ENCODE measurements at places on chromosomes 5 and 9.

DNA sequence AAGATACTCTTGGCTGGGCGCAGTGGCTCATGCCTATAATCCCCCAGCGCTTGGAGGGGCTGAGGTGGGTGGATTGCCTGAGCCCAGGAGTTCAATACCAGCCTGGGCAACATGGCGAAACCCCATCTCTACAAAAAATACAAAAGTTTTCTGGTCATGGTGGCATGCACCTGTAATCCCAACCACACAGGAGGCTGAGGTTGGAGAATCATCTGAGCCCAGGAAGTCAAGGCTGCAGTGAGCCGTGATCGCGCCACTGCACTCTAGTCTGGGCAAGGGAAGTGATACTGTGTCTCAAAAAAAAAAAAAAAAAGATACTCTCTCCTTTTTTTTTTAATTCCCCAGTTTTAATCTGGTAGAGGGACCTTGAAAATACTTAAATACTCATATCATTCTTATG, 15.0 kb downstream of the ANKRD33B start:
- DNase-seq: no peak

GRCh38 chr5:61023131-61023530, 78.1 kb downstream of the NDUFAF2 start:
- no peak for DNase-seq

DNA sequence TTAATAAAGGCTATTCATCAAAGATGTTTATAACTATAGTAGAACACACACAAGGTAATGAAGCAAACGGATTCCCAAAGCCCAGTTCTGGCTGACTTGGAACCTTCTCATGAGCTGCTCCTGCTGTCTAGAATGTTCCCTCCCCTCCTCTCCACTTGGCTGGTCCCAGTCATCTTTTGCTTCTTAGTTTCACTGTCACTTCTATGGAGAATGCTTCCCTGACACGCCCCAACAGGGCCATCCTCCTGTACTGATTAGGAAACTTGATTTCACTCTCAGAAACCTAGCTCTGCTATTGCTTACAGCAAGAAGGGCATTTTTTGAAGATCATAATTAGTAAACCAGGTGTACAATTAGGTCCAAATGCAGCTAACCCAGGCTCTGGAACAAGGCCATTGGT, 3.2 kb upstream of the RAPGEF1 start:
- no peak for DNase-seq

DNA sequence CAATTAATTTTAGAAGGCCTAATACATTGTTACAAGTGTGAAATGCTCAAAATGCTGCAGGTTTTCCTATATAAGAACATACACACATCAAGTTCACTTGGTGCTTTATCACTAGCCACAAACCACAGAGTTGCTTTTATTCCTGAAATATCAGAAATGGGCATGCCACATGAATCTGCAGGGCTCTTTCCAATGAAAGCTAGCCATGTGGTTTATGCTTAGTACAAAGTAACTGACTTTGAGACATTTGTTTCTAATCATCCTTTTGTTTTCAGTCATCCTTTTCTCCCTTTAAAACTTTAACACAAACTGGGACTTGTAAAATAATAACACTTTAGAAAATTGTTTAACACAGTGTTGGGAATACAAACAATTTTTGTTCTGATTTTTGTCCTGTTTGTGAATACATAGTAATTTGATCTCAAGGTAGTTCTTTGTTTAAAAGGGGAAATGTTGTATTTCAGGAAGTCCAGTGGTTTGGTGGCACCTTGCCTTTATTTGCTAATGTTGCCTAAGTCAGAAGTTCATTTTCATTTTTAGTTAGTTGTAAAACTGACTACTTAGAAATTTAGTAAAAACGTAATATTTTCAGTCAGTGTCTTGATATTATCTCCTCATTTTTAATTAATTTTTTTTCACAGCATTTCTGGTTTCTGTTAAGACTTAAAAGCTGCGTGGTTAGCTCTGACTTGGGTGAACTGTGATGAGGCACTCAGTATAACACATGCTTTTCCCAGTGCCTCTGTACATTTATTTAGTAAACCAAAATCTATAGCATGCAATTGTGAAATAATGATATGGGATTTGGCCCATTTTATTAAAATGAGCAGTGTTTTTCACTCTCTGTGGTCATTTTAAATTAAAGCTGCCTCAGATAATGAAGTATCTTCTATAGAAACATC, 18.6 kb downstream of the PRDM6 start:
- no peak for DNase-seq

GRCh38 chr9:123248630-123249029, 19.8 kb downstream of the STRBP start:
- no peak for DNase-seq

DNA sequence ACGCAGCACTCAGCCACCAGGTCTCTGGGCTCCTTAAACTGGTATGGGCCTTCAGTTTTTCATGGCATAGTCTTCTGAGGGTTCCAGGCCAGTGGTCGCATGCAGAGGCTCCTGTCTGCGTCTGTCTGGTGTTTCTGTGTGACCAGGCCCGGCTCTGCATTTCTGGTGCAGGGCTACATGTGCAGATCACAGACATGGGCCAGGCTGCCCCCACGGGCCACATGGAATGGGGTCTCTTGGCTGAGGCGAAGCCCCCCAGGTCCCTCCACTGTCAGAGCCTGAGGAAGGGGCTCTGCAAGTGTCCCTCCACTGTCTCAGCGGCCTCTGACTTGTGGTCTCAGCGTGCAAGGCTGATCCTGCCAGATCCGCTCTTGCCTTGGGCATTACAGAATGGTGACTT, 15.6 kb upstream of the CARD19 start:
- no peak for DNase-seq

DNA sequence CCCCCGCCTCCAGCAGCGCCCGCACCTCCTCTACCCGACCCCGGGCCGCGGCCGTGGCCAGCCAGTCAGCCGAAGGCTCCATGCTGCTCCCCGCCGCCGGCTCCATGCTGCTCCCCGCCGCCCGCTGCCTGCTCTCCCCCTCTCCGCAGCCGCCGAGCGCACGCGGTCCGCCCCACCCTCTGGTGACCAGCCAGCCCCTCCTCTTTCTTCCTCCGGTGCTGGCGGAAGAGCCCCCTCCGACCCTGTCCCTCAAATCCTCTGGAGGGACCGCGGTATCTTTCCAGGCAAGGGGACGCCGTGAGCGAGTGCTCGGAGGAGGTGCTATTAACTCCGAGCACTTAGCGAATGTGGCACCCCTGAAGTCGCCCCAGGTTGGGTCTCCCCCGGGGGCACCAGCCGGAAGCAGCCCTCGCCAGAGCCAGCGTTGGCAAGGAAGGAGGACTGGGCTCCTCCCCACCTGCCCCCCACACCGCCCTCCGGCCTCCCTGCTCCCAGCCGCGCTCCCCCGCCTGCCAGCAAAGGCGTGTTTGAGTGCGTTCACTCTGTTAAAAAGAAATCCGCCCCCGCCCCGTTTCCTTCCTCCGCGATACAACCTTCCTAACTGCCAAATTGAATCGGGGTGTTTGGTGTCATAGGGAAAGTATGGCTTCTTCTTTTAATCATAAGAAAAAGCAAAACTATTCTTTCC, 19.3 kb downstream of the CDKN2A start:
- no peak for DNase-seq

DNA sequence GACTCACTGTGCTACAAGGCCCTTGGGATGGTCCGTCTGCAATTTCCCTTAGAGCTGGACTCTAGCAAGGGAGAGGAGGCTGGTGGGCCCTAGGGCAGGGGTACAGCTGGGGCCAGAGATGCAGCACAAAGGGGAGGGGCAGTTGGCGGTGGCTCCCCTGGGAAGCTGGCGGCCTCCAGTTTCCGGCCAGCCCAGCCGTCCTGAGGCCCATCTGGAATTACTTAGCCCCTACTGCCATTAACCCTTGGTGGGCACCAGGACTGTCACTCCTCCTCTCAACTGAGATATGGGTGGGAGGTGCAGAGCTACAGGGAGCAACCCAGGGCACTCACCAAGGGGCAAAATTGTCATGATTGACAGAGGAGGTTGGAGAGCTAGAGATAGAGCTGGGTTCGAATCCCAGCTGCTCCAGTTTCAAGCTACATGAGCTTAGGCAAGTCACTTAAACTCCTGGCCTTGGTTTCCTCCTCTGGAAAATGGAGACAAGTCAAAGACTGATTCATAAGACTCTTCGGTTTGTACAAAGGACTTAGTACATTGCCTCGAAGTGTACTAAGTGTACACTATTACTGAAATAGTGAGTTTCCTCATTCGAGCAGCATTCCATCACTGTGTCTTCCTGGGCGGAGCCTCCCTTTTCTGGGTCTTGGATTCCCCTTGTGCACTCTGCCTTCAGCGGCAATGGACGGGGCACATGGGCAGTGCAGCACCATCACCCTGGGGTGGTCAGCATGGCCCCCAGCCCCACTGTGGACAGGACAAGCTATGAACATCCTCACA, 2.7 kb upstream of the PDGFRB start:
- no peak for DNase-seq

GRCh38 chr9:129849901-129850300, 14.6 kb downstream of the USP20 start:
- DNase-seq: no peak

GRCh38 chr5:37272511-37272910, 23.3 kb upstream of the CPLANE1 start:
- no peak for DNase-seq

- DNase-seq: no peak
These were observed 22.4 kb upstream of the SLC6A3 start for GRCh38 chr5:1467341-1468246.

GRCh38 chr5:161851691-161852299, 3.9 kb downstream of the GABRA1 start:
- no peak for DNase-seq

DNA sequence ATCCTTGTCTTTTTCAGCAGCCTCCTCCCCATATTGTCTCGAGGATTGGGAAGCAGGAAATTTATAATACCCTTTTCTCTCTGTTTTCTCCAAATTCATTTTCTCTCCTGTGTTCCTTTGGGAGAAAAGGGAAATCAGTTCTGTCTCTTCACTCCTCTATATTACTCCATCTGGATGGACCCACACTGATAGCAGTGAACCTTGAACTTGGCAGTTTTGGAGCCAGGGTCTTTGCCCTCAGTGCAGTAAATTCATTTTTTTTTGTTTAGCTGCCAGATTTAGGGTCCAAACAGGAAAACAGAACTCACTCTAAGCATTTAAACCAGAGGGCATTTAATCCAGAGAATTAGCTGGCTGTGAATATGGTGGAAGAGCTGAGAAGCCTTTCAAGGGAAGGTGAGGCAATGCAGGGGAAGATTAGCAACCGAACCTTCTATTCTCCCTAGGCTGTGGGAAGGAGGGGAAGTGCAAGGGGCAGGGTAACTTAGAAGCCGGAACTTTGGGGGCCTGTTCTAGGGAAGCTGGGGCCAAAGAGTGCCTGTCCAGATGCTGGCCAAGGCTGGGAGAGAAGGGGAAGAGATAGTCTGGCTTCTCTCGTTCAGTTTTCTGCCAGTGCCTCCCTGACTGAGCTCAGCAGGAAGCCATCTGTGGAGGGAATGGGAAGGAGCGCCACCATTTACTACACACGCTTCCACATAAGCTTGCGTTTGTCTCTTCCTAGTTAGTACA, 16.3 kb upstream of the NPR2 start:
- DNase-seq: no peak

GRCh38 chr9:14132775-14133174, 181.2 kb downstream of the NFIB start:
- DNase-seq: no peak

DNA sequence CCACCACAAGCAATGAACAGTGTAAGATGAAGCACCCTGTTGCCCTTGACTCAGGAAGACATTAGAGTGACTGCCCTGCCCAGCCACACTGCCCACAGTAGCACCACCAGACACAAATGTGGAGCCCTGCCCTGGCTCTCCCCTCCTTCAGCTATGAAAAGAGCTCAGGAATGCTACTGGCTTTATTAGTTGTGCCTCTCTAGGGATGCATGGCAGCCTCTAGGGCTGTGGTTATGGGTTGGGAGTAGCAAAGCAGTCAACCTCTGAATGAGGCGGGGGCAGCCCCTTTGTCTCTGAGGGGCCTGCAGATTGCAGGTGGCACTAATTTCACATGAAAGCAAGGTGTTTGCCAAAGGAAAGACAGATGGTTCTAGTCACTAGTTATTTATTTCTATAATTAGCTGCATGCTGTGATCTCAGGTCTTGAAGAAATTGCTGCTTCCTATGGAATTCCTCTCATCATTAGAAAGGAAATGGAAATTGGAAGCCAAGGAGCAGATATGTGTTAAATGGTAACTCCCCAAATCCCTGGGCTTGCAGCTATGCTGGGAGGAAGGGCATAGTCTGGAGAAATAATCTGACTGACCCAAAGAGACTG, 259.4 kb downstream of the TLR4 start:
- DNase-seq: no peak

DNA sequence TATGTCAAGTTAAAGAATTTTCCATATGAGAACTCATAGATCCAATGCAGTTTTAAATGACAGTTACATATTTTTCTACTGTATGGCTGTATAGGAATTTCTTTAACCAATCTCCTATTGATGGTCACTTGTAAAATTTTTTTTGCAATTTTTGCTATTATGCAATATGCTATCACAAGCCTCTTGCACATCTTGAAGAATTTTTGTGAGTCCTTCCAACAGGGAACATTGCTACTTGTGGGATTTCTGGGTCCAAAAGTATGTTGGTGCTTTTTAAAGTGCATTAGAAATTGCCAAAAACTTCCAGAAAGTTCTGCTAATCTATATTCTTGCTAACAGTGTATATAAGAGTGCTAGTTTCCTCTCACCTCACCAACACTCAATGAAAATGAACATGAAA, 65.1 kb downstream of the NPR3 start:
- DNase-seq: no peak

- DNase-seq: no peak
These were observed 53.5 kb upstream of the TJP2 start for GRCh38 chr9:69120380-69121154.

Measured in stimulated activated CD4-positive, alpha-beta T cell treated with anti-CD3 and anti-CD28 coated beads, Interleukin-15, amount 100 ng/mL, for 1 hour (primary cell).